Posterior vena cava (tissue), 2 donors: ENCODE measurements at places on chromosomes 4 and X. TPM values are rescaled to one million over a fixed set of nuclear protein-coding genes. Genes with fewer than 3 reads are reported as not detected.

The MAGEB2 gene
- total RNA-seq: not detected

DNA sequence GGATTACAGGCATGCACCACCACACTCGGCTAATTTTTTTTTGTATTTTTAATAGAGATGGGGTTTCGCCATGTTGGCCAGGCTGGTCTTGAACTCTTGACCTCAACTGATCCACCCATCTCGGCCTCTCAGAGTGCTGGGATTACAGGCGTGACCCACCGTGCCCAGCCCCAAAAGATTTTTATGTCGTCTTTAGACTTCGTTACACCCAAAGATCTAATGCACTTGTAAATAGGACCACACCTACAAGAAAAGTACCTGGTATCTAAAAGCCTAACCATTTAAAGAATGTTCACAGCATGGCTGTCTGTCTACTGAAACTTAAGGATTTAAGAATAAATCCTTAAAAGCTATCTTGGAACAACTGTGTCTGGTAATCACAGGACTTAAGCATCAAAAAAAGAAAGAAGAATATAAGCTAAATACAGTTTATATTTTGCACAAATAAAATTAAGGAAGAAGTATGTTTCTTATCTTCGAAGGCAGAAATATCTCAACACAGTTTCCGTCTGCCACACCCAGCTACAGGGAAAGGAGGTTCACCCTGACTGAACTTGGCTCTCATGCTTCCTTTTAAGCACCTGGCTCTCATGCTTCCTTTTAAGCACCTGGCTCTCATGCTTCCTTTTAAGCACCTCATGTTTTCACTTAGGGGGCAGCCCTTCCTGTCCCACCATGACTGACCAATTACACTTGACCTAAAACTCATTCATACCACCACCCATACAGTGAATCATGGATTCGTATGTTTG lies 92.0 kb upstream of the STS start:
- DNase-seq: no peak

DNA sequence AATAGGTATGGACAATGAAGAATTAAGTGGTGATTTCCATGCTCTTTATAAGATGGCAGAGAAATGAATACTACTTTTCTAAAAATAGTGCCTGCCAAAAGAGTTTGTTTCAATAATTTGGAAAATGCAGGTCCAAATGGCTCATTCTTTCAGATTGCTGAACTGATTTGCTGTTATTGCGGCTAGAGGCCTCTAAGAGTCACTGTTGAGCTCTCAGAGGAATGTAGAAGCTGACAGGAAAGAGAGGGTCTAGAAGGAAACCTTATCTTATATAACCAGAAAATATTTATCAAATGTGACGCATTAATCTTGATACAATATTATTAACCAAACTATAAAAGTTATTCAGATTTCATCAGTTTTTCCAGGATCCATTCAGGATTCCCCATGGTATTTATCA lies 65.7 kb upstream of the PAGE1 start:
- DNase-seq: no peak

DNA sequence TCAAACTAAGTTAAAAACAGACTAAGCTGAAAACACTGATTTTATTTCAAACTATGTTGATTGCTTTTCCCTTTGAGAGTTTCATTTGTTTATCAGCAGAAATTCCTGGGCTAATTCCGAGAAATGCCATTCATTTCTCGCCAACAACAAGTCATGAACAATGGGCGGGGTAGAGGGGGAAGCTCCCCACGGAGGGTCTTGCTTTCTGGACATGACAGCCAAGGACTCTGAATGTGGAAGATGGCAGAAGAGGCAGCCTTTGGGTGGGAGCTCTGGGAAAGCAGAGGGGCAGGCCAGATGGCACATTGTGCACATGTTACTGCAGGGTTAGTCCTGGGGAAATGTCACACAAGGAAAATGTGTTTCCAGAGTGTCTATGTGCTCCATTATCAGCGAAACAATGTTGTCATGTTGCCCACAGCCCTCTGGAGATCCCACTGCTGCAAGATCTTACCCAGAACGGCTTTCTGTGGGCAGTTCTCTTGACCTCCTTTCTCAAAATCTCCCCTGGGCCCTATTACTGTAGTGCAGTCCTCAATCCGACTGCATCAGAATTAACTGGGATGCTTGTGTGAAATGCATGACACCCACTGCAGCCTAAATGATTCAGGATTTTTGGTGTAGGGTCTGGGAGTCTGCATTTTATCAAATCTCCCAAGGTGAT lies 45.0 kb downstream of the CHRDL1 start:
- no peak for DNase-seq

The CETN2 gene
- 27.9 TPM for total RNA-seq

DNA sequence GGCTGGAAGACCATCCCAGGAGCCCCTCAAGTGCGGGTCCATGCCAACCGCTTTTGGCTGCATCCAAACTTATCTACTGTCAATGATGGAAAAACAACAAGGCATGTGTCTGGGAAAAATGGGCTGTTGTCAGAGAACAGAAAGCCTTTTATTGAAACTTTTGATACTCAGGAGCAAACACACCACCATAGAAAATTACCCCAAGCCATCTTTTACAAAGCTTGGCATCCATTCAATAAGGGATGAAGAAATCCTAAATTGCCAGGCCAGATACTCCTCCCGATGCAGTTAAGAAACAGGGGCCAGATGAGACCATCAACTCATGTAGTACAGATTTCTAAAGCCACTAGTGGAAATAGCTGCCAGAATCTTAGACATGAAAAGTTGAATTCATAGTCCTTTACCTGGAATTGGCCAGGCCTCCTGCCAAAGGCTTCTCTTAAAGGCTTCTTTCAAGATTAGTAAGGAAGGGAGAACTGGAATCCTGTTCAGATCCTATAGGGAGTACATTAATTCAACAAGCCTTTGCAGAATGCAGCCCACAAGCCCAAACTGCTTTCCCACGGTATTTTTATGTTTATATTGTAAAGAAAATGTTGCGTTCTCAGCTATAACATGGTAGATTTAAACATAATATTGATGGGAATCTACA lies 145.4 kb upstream of the MAP3K15 start:
- DNase-seq: no peak

DNA sequence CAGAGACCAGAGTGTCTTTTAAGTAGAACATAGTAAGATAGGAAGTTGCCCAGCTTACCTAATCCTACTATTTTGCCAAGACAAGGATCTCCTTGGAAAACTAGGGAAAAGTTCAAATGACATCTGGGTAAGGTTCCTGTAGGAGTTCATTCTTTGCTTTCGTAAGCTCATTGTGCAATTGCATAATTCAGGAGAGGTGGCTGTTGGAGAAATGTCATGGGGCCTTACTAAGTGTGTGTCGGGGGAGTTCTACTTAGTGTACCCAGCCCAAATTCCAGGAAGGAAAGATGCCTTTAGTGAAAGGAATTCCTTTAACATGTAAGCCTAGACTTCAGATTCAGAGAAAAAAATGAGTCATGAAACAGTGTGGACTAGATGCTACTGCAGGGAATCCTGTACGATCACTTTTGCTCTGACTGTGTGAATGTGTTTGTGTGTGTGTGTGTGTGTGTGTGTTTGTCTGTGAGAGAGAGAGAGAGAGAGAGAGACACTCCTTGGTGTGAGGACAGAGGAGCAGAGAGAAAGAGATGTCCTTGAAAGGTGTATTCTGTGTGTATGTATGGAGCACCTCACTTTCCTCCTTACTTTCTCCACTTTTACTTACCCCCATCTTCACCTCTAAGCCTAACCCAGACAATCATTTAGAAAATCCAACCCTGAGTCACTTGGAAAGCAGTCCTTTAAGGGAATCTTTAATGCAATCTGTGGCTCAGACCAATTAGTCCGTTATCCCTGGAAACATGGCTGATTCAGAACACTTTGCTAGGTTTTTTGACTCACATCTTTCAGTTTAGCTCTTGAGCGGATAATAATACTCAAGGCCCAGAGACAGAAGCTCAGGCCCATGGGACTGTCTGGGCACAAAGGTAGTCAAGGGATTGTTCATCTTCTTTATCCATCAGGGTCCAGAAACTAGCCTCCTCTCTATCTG lies 114.5 kb upstream of the ACSL4 start:
- DNase-seq: no peak

The ZNF518B gene
- total RNA-seq: 24.6 TPM

- DNase-seq: no peak
These were observed 227.2 kb upstream of the BMP3 start for GRCh38 chr4:80803337-80803736.

The LIMCH1 gene
- total RNA-seq: 38.7 TPM

DNA sequence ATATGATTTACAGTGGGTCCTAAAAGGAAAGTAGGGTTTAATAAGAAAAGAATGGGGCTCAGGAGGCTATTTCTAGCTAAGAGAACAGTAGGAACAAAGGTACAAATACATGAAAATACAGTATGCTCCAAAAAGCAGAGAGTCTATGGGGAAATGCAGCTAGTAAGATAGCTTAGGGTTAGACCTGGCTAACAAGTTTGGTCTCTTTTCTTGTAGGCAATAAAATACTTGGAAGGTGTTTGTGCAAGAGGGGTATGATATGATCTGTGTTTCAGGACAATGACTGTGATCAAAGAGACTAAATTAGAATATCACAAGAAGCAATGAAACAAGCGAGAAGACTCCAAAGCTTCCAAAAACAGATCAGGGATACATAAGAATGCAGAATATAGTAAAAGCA lies 33.5 kb upstream of the SH3KBP1 start:
- no peak for DNase-seq

The SUPT20HL2 gene
- total RNA-seq: 0.76 TPM

- DNase-seq: no peak
These were observed 4.0 kb upstream of the PCDH7 start for GRCh38 chr4:30716158-30716557.

The MYL5 gene
- 7.9 TPM for total RNA-seq

The CENPVL1 gene
- not detected for total RNA-seq

The ARX gene
- total RNA-seq: not detected

GRCh38 chr4:1953335-1953734 lies 55.4 kb downstream of the NELFA start:
- peak; percentile 49 for DNase-seq

The POF1B gene
- total RNA-seq: 1.5 TPM

GRCh38 chr4:5539584-5539983 lies 168.8 kb downstream of the EVC2 start:
- no peak for DNase-seq

The ETDB gene
- total RNA-seq: not detected

The MAGEA9B gene
- total RNA-seq: not detected

- DNase-seq: no peak
These were observed 1026.0 kb downstream of the ADGRL3 start for GRCh38 chr4:62226082-62226481.

- DNase-seq: no peak
These were observed 81.1 kb upstream of the SH3RF1 start for GRCh38 chr4:169351872-169352271.

DNA sequence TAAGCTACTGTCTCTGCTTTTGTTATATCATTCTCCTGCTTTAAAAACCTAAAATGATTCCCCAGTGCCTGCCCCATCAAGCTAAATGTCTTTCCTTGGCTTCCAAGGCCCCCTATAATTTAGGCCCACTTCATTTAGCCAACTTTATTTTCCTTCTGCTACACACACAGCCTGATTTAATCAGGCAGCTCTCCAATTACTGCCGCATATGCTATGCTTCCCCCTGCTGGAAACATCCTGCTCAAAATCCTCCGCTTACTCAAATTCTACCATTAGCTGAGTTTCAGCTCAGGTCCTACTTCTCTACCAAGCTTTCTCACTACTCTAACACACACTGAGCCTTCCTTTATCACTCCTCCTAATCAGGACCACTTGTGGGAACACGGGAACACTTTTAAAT lies 17.0 kb downstream of the LAMP2 start:
- DNase-seq: no peak

- no peak for DNase-seq
These were observed 2.9 kb upstream of the GRPR start for GRCh38 chrX:16120431-16120830.
